Anterior cingulate cortex (tissue), 58 donors: ENCODE measurements at places on chromosomes 6 and 20.

DNA sequence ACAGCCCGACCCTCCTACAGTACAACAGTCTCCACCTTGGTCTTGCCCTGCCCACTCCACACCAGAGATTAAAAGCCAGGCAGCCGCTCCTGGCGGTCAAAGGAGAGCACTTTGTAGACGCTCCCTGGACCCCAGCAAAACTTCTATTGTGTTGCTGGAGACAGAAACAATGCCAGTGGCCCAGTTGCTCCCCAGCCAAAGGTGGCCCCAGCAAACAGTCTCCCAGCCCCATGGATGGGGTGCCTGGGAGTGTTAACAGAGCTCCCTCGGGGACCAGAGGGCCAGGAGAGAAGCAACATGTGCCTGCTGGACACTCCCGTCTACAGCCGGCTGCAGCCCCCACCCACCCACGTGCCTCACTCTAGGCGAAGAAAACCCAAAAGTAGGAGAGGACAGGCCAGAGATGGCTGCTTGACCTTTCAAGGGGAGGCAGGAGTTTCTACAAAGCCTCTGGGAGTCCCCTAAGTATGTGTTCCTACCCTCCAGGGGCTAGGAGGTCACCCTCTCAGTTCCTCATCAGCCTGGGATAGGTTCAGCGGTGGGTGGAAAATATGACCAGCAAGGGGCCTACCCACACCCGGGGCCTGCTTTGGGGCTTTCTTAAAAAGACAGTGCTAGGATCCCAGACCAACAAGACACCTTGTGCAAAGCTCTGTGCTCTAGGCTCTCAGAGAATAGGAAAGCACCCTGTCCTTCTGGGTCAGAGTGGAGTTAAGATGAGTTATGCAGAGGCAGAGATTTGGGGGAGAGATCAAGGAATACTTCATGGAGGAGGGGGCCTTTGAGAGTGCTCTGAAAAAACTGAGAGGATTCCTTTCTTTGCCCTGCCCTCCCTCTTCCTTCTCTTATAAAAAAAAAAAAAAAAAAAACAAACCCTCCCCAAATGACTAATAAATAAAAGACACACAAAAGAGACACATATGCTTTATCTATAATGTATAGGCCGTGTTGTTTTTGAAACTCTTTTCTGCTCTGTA, 19.0 kb upstream of the PREX1 start:
- no peak for DNase-seq

GRCh38 chr6:62479697-62480220, 193.7 kb upstream of the KHDRBS2 start:
- DNase-seq: no peak

GRCh38 chr20:9110916-9111432, 42.1 kb downstream of the PLCB4 start:
- DNase-seq: no peak

DNA sequence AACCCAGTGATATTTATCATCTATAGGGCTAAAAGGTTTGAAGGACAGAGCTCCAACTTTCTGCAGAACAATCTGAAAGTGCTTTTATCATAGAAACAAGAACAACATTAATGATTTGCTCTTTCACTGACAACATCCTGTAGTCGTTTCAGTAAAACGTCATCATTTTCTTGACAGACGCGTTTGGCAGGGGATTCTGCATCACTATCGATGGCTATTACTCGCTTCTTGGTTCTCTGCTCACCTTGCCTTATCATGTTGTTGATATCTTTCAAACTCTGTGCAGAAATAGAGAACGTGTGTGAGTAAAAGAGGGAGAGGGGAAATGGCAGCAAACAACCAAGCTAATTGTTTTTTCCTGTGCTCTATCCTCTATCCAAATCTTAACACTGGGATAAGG, 47.1 kb upstream of the SAMHD1 start:
- DNase-seq: no peak

DNA sequence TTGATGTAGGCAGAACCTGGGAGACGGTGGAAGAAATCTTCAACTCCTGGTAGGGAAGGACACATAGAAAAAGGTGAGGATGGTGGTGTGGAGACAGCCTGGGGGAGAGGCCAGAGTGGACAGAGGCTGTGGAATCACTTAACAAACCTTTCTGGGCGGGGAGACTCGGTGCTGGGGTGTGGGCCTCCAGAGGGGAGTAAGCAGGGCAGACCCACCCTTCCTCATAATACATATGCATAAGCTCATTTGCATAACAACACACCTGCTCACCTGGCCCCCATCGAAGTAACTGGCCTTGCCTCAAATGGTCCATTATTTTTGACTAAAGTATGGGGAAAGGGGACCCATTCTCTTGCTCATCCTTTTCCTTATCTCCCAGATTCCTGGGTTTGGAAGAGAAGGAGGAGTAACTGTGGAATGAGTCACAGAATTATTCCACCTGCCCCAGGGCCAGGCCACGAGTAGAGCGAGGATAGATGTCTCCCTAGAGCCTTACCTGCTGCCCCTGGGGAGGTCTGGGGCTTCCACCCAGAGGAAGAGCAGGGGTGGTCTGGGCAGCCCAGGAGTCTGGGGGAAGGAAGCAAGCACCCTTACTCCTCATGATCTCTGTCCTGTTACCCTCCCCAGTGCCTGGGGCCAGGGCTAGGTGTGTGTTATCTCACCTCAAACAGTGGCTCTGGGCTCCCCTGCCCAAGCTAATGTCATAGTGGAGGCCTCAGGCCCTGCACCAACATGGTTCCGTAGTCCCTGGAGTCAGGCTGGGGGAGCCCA, 10.7 kb upstream of the VEGFA start:
- no peak for DNase-seq

GRCh38 chr6:111256646-111257045, 169.3 kb downstream of the SLC16A10 start:
- no peak for DNase-seq

GRCh38 chr6:6557886-6558285, 30.6 kb upstream of the LY86 start:
- no peak for DNase-seq
